ENCODE measurements at places on chromosomes 16 and 17.

GRCh38 chr17:15649861-15650421 is 30.4 kb upstream of the FBXW10B start:
- no peak for DNase-seq

GRCh38 chr16:85507342-85507741 is 105.8 kb upstream of the GSE1 start:
- no peak for DNase-seq

DNA sequence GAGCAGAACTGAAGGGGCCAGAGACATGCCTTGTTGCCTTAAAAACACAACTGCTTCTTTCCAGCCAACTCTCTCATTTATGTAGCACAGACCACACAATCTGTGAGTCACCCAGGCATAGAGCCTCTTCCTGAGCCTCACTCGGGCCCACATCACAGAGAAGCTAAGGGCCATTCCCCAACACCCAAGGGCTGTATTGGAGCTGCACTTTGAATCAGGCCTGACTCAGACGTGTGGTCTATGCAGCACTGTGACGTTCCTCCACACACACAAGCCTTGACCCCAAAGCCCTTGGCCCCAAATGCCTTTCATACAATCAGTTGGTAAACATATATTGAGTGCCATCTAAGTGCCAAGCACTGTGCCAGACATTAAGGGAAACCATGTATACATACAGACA is 308.9 kb upstream of the DYNLRB2 start:
- no peak for DNase-seq

- no peak for DNase-seq
Observed at GRCh38 chr16:53865494-53865863, 161.5 kb downstream of the FTO start.

DNA sequence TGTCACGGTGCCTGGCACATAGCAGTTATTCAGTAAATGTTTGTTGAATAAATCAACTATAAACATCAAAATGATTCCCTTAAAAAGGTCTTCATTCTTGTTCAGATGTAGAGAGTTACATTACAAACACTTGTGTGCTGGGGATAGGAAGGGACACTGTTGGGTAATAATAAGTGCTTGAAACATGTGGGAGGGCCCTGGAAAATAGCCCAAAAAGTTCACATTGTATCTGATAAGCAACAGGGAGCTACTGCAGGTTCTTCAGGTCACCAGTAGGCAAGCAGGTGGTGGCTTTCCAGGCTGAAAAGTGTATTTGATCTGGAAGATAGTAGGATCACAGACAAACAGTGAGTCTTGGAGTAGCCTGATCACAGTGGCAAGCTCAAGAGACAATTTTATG is 19.0 kb upstream of the ZNF652 start:
- DNase-seq = no peak

- DNase-seq = no peak
Observed at GRCh38 chr16:12419151-12419550, 384.5 kb downstream of the CPPED1 start.

DNA sequence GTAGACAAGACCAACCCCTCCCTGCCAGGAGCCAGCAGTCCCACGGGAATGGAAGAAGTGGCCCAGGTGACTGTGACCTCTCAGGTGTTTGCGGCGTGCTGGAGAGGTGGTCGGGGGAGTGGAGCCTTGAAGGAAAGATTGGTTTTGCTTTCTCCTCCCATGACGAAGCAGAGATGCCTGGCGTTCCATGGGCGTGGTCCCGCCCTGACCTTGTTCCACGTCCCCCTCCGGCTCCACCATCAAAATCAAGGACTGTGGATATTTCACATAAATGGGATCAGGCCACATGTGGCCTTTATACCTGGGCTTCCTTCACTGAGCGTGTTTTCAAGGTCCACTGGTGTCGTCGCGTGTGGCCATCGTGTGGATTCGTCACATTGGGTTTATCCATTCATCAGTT is 270.6 kb upstream of the TNRC6C start:
- no peak for DNase-seq

- DNase-seq = no peak
Observed at GRCh38 chr17:9240659-9241370, 219.5 kb downstream of the NTN1 start.

DNA sequence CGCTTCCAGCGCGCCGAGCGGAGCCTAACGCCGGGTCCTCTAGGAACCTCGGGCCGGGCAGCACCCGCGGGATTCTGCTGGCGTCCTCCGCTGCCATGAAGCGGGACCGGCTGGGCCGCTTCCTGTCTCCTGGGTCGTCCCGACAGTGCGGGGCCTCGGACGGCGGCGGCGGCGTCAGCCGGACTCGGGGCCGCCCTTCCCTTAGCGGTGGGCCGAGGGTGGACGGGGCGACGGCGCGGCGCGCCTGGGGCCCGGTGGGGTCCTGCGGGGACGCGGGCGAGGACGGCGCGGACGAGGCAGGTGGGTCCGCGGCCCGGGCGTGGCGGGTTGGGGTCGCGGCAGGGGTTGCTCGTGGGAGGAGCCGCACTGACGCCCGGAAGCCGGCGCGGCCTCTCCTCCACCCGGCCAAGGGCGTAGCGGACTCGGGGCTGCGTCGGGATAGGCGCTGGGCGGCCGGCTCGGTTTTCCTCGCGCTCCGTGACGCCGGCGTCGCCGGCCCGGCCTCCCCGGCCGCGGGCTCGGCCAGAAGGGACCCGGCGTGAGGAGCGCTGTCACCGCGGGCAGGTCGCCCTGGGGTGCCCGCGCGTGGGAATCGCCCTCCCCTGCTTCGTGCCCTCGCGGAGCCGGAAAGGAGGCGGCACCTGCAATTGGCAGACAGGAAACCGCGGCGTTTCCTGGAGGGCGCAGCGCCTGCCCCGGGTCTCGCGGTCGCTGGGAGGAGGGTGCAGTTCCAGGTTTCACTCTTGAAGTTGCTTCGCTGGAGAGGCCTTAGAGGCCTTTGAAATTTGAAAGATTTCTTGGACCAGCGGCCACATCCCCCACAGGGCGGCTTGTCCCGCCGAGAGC is 432 bp downstream of the ZNF276 start:
- DNase-seq = no peak

- no peak for DNase-seq
Observed at GRCh38 chr17:35743626-35744328, 9.3 kb downstream of the GAS2L2 start.

- DNase-seq = no peak
Observed at GRCh38 chr17:72561266-72561665, 440.4 kb downstream of the SOX9 start.

DNA sequence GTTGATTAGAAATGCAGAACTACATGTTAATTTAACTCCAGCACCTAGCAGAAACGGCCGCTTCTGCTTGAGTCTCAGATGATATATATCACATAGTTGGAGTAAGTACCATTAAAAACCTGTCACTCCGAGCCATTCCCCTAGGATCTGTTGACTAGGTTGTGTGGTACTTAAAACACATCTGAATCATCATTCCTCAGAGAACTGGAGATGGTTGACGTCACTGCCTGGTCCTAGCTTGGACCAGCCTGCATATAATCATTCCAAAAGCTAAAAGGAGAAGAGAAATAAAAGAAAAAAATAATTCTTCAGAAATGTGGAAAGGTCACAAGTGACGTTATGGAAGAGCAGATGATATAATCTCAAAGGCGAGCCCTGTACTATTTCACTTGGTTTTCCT is 31.3 kb upstream of the RASL10B start:
- DNase-seq = no peak

GRCh38 chr17:32355649-32356377 is 5.9 kb downstream of the ZNF207 start:
- no peak for DNase-seq

DNA sequence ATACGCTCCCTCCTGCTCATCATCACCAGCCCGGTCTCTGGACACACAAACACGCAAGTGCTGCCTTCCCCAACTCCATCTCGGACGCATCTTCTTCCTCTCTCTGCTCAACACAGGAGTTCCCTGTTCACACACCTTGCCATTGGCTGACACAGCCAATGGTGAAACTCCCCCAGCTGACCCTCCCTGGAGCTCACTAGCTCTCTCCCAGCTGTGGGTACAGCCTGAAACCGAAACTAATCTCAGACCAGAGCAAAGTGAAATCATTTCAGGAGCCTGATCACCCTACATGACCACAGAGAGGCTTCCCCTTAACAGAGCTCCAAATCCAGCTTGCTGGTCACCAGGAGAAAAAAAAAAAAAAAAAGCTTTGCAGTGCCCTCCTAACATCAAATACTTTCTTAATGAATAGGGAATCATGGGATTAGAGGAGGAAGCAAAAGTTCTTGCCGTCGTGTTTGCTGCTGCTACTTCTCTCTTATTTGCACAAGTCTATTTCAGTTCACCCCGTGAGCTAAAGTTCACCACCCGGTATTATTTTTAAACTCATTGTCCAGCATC is 8.3 kb downstream of the CUEDC1 start:
- no peak for DNase-seq

GRCh38 chr17:77908501-77908900 is 50.0 kb upstream of the TNRC6C start:
- DNase-seq = no peak

DNA sequence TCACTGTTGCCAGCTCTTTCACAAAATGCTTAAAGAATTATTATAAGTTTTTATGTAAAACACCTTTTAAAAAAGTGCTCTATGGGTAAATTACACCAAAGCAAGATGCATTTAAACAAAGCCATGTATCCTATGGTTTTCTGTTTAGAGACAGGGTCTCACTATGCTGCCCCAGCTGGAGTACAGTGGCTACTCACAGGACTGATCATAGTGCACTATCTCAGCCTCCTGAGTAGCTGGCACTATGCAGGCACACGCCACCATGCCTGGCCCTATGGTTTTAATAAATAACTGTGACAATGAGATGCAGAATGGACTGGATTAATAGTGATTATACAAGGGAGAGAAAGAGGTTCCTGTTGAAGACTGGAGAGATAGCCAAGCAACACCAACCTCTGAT is 40.2 kb downstream of the SPOP start:
- DNase-seq = no peak

DNA sequence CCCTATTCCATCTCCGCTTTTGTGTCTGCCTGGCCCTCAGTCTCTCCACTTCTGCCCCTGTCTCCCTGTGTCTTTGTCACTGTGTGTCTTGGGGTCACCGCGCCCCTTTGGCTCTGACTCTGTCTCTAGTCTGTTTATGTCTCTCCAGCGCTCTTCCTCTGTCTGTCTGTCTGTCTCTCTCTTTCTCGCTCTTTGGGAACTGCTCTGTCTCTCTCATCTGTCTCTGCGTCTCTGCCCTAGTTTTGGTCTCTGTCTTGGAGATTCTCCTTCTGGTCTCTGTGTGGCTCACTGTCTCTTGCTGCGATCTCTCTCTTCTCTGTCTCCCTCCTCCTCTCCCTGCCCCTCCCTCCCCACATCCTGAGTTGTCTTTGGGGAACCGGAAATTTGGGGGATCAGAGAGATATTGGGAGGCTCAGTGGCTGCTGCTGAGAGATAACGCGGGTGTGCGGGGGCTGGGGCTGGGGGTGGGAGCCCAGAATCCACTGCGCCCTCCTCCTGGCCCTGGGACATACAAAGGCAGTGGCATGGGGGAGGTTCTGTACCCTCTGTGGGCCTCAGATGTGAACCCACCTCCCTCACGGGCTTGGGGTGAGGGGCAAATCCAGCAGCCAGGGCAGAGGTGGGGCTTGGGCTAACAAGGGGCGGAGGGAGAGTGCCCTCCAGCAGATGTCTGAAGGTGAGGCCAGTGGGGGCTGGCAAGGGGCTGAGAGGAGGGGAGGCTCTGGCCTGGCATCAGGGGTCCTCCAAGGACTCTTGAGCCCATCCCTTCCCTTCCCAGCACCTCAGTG is 24.4 kb downstream of the LAT start:
- no peak for DNase-seq

- no peak for DNase-seq
Observed at GRCh38 chr17:66445229-66445628, 142.8 kb downstream of the PRKCA start.

DNA sequence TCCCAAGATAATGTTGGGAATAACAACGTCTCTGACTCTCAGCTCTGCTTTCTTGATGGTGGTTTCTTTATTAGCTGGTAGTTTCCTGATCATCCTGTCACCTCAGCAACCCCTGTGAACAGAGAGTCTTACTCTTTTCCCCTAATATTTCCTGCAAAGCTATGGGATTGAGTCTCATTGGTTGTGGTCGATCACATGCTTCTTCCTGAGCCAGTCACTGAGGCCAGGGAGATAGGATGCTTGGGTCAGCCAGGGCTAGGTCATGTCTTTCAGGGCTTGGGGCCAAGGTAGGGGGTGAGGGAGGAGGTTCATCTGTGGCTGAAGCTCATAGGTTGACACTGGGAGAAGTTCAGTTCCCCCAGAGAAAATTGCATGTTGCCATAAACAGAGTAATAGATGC is 114.3 kb downstream of the ABCC1 start:
- DNase-seq = no peak

DNA sequence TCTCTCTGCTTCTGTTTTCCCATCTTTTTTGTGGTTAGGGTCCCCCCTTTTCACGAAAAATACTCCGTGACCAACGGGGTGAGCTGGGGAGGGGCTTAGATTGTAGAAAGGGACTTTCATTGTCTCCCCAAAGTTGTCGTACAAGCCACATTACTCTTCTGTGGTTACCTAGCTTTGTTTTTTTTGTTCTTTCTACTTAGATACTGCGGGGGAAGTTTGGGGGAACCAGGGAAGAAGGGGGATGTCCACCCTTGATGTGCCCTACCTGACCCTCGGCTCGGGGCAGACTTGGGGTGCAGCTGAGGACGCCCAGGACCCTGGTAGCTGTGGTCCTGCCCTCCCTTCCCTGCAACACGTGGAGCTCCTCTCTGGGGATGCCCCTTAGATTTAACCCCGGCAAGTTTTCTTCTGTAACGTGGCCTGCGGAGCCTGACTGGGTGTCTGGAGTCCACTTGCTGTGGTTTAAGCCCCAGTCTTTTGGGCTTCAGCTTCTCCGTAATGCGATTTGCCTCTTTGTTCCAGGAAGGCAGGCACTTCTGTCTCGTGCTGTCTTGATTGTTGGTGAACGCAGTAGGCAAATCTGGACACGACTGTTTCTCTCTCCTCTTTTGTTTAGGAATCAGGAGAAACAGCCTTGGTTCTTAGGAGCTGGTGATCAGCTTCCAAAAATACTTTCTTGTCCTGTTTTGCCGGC is 892 bp downstream of the ABCC1 start:
- DNase-seq = no peak

- no peak for DNase-seq
Observed at GRCh38 chr17:17176341-17176740, 29.8 kb downstream of the PLD6 start.

- DNase-seq = peak; percentile 3
Observed at GRCh38 chr16:27748868-27749546, 199.1 kb downstream of the KATNIP start.

- no peak for DNase-seq
Observed at GRCh38 chr17:66582373-66583111, 252.4 kb upstream of the CACNG5 start.

DNA sequence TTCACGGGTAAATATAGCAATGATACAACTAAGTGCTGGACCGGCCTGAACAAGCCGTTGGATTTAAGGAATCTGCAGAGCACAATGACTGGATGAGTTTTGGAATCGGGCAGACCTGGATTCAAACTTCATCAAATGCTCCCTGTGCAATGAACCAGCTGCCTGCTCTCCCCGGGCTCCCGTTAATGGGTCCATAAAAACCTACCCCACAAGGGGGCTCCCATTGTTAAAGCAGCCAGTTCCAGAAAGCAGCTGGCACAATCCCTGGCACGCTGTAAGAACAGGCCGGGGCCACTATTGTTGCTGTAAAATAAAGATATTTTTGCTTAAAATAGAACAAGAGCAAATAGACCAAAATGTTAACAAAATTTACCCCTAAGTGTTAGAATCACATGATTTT is 131.9 kb downstream of the C16orf95 start:
- DNase-seq = no peak
